ENCODE measurements at places on chromosomes 6 and 20.

GRCh38 chr6:159098636-159099106 is 53.9 kb upstream of the TAGAP start:
- no peak for DNase-seq

- no peak for DNase-seq
These were observed 78.8 kb upstream of the CD83 start for GRCh38 chr6:14038467-14039437.

DNA sequence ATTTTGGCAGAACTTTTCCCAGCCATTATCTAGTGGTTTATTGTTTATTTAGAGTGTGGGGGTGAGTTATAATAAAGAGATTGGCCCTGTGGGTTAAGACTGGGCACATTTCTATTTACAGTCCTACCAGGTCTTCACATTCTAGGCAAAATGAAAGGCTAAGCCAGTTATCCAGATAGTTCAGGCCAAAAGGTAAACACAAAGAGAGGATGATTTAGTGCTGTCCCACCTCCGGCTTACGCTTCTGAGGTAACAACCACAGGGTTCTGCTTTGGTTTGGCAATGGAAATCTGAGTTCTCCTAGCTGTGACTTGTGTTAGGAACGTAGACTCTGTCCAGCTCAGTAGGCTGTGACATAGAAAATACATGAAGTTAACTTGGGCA is 50.3 kb upstream of the PTPRK start:
- DNase-seq, result no peak

GRCh38 chr6:95325916-95326315 is 251.4 kb upstream of the MANEA start:
- DNase-seq, result no peak

DNA sequence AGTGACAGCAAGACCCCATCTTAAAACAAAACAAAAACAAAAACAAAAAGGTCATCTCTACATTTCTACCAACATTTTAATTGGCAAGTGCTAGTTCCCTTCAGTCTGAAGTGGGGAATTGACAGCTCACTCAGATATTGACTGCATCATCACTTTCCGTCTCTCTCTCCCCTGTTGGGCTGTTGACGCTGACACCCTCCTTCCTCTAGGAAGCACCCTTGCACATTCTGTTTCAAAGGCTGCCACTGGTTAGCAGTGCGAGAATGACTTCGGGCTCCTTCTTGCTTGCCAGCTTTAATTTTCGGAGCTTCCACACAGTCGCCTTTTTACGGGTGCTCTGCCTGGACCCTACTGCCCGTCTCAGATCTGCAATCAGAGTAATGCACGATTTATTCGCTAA is 96.6 kb upstream of the INSM1 start:
- no peak for DNase-seq

Measured in GM12891 (cell line).